NCI-H446 treated with DMSO at 0.1 percent for 48 hours (cell line): ENCODE measurements at places on chromosomes 2 and 18.

DNA sequence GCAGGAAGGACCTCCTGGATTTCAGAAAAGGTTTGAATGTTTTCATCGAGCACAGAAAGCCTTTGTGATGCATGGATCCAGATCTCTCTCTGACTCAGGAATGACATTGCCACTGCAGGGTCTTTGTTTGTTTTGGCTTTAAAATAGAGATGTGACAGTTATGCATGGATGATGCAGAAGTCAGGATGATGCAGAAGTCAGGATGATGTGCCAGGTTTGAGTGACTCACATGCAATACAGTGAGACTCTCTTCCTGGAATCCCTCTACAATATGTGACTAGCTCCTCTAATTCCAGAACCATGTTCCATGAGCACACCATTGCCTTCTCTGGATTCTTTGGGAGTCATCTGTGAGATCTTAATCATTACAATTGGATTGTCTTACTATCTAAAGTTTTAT, 177.9 kb upstream of the RAB6C start:
- no peak for DNase-seq

- DNase-seq = no peak
Observed at GRCh38 chr2:130286983-130287655, 55.6 kb upstream of the IMP4 start.

GRCh38 chr2:213152065-213152794, 818 bp upstream of the IKZF2 start:
- peak; percentile 44 for DNase-seq

DNA sequence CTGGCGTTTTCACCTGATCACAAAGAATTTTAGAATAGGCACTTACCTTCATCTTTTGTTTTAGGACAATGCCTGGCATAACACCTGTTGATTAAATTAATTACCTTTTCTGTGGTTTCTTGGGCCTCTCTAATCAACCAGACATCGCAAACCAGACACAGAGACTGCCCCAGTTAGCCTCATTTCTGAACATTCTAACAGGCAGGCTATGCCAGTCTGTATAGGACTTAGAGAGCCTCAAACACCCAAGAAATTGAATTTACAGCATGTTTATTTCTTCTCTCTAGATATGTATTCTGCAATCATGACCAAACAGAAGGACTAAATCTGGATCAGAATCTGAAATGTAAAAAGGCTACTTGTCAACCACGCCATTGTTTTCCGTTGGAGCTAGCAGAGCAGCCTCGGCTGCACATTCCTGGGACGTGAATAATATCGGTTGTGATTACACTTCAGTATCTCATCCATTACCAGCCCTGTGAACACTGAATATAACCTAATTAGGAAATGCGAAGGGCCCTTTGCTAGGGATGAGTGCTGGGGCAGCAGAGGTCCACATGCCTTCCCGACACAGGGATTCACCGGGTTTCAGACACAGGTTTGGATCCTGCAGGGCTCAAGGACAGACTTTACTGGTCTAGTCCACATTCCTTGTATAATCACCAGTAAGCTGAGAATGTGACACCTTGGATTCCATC, 17.5 kb upstream of the CDC42EP3 start:
- no peak for DNase-seq

DNA sequence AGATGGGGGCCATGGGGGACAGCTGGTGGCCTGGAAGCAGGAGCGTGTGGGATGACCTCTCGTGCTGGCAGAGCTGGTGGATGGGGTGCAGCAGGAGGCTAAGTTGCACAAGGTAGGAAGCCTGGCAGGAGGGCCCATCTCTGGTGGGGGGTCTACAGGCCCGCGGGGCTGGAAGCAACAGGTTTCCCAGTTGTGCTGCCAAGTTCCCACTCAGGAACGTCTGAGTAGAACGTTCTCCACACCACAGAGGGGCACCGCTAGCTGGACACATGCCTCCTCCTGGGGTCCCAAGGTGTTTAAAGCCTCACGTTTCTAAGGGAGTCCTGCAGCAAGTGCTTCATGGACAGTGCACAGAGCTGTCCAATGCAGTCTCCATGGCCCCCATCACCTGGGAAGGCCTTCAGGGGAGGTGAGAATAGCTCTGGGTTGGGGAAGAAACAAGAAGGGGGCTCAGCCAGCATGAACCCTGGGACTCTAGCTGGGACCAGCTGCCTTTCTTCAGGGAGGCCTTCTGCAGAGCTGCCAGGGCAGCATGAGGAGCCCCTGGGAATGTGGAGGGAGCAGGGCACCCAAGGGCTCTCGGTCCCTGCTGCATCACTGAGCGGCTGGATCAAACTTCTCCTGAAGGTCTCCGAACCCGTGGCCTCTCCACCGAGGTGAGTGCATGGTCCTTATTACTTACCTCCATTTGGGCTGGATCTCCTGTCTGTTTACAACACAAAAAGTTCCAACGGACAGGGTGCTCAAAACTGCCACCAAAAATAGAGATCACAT, 80.0 kb downstream of the TWIST2 start:
- DNase-seq = no peak

DNA sequence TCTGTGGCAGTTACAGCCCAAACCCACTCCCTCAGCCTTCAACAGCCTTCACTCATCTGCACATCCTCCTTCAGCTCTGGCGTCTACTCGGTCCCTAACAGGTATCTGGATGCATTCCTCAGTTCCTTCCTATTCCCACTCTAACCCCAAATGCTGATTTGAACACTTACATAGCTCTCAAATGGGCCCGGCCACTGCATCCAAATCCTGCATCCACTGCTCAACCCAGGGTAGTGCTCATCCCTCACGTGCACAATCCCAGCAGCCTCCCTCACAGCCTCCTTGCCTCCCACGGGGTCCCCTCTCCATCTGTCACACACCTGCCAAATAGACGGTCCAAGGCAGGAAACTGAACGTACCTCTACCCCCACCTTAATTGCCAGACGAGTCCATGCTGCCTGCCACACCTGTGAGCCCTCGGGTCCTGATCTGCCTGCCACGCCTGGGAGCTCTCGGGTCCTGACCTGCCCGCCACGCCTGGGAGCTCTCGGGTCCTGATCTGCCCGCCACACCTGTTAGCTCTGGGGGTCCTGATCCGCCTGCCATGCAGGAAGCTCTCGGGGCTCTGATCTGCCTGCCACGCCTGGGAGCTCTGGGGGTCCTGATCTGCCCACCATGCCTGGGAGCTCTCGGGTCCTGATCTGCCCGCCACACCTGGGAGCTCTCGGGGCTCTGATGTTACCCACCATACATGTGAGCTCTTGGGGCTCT, 9.9 kb downstream of the OR6B3 start:
- no peak for DNase-seq

GRCh38 chr2:64785245-64785644, 131.5 kb upstream of the SERTAD2 start:
- DNase-seq = no peak

- DNase-seq = peak; percentile 23
Observed at GRCh38 chr2:218286570-218287459, 5.5 kb downstream of the TMBIM1 start.

- DNase-seq = peak; percentile 53
Observed at GRCh38 chr2:8203364-8203763, 478.5 kb upstream of the ID2 start.

DNA sequence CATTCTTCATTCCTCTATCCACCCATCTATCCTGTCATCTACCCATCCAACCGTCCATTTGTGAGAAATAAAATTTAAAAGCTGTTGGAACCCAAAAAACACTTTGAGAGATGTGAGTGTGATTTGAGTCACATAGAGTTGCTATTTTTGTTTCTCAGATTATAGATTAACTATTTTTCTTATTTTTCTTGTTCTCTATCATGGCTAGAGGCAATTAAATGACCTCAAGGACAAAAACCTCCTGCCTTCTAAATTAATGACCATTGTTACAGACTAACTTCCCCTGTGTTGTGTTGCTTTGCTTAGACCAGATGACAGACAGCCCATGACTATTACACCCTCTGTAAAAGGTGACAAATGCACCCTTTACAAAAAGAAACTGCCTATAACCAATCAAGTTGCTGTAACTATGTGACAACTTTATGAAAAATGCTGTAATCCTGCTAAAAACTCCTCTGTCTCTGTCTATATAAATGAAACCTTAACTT, 207.9 kb upstream of the CXCR4 start:
- no peak for DNase-seq

- peak; percentile 32 for DNase-seq
Observed at GRCh38 chr2:157283468-157283867, 26.0 kb downstream of the GALNT5 start.

- no peak for DNase-seq
Observed at GRCh38 chr2:112685271-112685884, 35.4 kb upstream of the NT5DC4 start.

GRCh38 chr2:133838642-133839365, 270.5 kb upstream of the NCKAP5 start:
- DNase-seq = peak; percentile 75

DNA sequence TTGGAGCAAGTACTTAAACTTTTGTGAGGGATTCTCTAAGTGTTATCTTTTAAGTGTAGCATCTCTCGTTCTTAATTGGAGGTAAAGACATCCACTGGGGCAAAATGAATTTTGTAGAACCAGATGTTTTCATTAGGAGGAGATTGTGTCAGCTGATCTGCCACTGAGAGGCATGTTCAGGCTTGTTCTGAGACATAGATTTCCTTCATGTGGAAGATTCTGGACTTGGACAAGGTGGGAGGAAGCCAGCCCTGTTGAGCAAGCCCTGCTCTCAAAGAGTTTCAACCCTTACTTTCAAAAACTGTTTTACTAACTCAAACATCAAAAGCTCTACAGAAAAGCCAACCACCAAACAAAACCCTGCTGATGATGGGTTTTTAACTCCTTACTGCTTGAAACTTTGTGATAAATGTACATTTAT, 6.5 kb downstream of the MAP4K4 start:
- DNase-seq = no peak

DNA sequence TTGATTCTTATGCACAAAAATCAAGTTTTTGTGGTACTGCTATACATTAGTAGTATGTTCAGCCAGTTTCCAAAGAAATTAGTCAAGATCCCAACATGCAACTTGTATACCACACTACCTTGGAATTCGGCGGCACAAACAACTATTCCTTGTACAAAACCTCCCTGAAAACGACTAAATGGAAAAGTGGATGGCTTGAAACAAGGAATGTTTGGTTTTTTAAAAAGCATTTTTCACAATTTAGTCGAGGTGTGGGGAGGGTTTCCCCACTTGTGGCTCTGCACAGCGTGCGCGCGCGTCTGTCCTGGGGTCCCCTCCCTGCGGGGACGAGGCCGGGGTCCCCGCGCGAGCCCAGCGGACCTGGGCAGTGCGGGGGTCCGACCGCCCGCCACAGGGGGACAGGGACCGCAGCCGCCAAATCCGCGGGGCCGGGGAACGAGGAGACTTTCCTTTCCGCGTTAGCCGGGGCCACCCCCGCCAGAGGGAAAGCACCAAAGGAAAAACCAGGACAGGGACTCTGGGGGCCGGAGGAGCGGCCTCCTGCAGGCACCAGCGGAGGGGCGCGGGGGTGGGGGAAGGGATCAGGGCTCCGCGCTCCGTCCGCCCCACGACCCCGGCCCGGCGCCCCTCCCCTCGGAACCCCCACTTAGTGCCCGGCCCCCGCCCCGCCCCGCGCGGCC, 534 bp upstream of the SOCS6 start:
- DNase-seq = no peak

DNA sequence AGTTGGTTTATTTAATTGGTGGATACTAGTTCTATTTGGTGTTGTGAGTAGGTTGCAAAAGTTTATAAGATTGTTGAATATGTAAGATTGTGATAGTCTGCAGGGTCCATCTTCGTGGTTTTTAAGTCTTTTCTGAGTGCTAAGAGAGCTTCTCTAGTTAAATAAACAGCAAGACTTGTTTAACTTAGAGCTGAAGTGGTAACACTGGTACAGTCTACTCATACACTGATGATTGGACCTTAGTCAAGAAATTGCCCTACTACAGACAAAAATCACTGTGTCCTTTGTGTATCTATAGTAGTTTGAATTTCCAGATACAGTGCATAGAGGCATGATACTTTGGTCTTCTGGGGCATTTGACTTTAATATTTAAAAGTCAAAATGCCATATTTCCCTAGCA, 94.6 kb downstream of the PHLPP1 start:
- no peak for DNase-seq

GRCh38 chr2:23993736-23994269, 16.1 kb upstream of the MFSD2B start:
- no peak for DNase-seq

- no peak for DNase-seq
Observed at GRCh38 chr2:8520791-8521344, 161.0 kb upstream of the ID2 start.

DNA sequence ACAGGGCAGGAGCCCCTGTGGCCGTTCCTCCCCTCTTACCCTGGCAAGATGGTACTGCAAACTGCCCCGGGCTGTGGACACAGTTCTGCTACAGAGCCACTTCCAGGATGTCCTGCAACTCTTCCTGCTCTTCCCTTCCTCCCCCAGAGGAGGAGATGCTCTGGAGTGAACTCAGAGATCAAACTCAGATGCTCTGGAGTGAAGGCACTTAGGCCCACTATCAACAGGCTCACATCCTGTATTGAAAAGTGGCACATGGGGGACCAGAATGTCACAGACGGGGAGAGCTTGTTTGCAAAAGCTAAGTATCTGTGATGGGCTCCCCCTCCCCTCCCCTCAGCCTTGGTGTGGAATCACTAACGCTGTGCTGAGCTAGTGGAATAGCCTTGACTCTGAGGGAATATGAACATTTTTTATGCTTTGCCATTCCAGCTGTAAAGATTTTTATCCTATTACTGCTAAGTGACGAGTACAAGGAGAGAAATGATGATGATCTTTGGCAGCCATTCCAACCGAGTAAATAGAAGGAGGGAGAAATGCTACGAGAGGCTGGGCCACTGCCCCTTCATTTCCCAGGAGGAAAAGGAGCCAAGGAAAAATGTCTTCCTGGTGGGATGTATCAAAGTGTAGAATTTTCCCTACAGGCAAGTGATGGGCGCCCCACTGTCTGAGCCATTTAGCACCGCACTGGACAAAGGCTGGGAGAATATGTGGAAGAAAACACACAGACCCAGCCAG, 152.6 kb downstream of the GALNT14 start:
- no peak for DNase-seq

DNA sequence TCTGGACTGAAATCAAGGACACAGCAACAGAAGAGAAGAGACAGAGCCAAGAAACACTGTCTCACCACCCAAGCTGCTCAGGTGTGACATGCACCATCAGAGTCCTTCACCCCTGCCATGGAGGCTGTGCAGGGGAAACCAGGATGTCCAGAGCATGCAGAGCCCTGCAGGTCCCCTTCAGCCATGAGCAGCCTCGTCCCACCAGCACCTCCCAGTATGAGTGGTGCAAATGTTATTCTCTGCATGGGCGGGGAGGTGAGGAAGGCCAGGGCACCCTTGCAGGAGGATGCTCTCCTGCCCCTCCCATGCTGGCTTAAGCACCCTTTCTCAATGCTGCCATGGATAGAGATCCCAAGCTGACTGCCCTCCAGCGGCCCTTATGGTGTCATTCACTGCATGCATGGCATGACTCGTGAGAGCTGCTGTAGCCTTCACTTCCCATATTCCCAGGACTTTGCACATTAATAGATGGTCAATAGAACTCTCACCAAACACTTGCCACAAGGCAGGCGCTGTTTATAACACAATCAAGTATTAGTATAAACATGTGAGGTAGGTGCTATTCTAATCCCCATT, 171.0 kb downstream of the ANAPC1 start:
- DNase-seq = no peak

- DNase-seq = no peak
Observed at GRCh38 chr2:60385648-60386047, 167.8 kb downstream of the BCL11A start.

- no peak for DNase-seq
Observed at GRCh38 chr2:205610437-205610836, 71.9 kb upstream of the NRP2 start.

GRCh38 chr2:97645112-97645694, 659 bp upstream of the COX5B start:
- DNase-seq = no peak
